T-helper 22 cell (primary cell): ENCODE measurements at places on chromosomes 2 and 18.

DNA sequence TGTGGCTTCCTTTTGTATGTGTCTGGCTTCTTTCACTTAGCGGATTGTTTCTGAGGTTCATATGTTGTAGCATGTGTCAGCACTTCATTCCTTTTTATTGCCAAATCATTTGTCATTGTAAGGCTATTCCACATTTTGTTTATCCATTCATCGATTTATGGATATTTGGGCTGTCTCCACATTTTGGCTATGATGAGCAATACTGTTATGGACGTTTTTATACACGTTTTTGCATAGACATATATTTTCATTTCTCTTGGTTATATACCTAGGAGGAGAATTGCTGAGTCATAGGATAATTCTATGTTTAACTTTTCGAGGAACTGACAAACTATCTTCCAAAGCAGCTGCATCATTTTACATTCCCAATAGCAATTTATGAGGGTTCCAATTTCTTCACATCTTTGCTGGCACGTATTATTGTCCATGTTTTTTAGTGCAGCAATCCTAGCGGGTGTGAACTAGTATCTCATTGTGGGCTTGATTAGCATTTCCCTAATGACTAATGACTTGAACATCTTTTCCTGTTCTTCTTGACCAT, 48.1 kb upstream of the TBC1D8 start:
- DNase-seq: no peak

GRCh38 chr2:166133653-166134052, 5.8 kb upstream of the SCN1A start:
- DNase-seq: no peak

DNA sequence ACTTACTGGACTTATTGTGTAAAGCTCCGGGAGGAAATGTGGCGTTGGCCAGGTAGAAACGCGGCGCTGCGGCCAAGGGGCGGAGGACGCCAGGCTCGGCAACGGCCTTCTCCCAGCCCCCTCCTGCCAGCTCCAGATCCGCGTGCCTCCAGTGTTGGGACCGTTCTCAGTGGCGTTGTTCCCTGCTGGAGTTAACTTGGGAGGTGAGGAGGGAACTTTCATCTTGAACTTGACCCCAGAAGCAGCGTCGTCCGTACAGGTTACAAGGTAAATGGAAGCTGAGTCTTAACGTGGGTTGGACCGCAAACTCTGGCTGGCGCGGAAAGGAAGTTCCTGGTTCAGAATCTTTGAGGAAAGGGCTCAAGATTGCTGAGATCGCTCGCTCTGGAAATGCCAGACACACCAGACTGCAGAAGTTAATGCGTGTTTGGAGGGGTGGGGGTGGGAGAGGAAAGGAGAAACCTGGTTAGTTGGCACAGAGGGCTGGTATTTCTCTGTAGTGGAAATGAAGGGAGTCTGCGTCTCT, 1.3 kb downstream of the TANC1 start:
- DNase-seq: no peak

DNA sequence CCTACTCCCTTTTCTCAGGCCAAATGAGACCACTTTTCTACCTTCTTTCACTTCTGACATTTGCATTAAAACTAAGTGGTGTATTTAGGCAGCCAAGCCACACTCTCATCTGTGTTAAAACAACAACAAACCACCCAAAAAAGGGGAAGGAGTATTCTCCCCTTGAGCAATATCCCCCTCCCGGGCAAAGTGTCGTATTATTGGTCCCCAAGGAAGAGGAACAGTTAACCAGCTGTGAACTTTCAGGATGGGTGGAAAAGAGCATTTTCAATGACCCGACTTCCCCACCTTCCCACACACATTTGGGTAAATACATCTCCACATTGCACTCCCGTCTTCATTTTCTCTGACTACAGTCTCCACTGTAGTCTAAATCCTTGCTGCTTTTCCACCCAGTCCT, 44.3 kb downstream of the FEZ2 start:
- no peak for DNase-seq

- DNase-seq: no peak
These were observed 555.5 kb downstream of the ARHGAP15 start for GRCh38 chr2:143684551-143685320.

DNA sequence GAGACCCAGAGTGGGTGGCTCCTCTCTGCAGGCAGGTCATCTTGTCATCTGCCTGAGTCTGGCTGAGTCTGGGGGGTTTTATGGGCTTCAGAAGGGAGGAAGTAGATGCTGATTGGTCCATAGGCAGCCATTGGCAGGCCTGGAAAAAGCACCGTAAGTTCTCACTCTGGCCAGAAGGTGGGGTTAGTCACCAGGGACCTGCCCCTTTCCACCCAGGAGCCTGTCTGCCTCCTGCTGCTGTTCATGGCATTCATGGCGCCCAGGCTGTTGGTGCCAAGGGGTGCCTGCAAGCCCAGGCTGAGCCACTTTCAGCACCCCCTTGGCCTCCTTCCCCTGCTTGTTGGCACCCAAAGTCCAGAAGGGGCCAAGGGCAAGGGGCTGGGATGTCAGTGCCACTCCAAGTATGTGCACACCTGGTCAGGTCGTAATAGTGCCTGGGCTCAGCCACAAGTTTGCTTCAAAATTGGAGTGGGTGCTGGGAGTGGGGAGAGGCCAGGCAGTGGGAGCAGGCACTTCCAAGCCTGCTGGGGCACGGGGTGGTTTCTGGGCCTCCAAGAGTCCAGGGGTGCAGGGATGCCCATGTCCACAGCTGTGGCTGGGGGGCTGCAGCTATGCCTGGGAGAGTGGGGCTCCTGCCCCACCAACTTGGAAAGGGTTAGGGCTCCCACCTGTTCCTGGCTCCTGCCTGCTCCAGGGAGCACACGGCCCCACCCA, 178.1 kb downstream of the FAM210A start:
- DNase-seq: no peak

DNA sequence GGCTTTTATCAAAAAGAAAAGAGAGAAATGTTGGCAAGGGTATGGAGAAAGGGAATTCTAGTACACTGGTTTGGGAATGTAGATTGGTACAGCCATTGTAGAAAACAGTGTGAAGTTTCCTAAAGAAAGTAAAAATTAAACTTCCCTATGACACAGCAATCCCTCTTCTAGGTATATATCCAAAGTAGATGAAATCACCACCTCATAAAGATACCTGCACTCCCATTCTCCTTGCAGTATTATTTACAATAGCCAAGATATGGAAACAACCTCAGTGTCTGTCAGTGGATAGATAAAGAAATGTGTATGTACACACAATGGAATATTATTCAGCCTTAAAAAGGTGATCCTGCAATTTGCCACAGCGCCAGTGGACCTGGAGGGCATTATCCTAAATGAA, 147.2 kb upstream of the NOSTRIN start:
- no peak for DNase-seq

DNA sequence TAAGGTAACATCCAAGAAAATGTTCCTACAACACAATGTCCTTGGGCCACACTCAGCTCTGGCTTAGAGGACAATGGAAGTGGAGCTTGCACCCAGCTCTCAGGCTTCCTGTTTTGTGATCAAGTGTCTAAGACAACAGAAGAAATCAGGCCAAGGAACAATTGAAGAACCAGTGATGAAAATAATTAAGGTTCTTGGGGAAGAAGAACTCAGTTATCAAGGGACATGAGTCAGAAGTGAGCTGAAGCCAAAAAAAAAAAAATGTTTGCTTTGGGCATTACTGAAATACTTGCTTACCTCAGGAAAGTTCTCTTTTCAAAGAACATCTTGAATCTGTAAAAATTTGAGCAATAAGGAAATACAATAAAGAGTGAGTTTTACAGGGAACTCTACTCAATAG, 299.0 kb downstream of the FBXO15 start:
- DNase-seq: no peak

GRCh38 chr2:55115761-55116597, 65.7 kb upstream of the RTN4 start:
- DNase-seq: no peak

GRCh38 chr18:78630981-78631510, 348.6 kb upstream of the SALL3 start:
- DNase-seq: no peak

GRCh38 chr2:143282684-143283083, 153.5 kb downstream of the ARHGAP15 start:
- no peak for DNase-seq

- no peak for DNase-seq
These were observed 2.0 kb downstream of the LIMS1 start for GRCh38 chr2:108536133-108536780.

DNA sequence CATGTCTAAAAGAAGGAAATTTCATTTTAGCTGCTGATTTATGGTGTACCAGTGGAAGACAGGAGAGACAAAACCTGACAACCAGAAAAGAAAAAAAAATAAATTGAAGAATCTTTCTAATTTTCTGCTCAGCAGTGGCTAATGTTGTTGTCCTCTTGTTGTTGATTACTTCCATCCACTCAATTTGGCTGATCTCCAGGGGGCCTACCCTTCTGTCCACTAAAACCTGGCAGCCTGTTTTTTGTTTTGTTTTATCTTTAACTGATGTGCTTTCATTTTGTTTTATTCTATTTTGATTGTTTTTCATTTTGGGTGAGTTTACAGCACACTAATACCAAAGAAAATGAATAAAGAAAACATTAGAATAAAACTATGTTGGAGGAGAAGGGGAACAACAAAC, 27.4 kb downstream of the TFPI start:
- no peak for DNase-seq

DNA sequence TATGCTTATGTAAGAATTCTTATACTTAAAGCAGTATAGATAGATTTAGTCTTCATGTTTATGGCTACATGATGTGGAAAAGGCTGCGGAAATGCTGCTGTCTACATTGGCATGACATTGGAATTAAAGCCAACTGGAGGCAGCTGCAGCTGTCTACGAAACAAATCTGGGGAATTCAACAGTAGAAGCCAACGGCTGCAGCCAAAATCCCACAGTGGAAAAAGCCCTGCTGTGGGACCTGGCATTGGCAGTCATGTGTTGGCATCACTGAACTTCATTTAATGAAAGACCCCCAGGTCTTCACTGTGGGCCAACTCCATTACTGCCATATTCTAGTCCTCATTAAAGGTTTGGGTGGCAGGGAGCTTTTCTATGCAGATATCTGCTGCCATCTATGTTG, 223.6 kb downstream of the SLC8A1 start:
- DNase-seq: no peak

- DNase-seq: no peak
These were observed 12.7 kb upstream of the DES start for GRCh38 chr2:219405451-219405850.

DNA sequence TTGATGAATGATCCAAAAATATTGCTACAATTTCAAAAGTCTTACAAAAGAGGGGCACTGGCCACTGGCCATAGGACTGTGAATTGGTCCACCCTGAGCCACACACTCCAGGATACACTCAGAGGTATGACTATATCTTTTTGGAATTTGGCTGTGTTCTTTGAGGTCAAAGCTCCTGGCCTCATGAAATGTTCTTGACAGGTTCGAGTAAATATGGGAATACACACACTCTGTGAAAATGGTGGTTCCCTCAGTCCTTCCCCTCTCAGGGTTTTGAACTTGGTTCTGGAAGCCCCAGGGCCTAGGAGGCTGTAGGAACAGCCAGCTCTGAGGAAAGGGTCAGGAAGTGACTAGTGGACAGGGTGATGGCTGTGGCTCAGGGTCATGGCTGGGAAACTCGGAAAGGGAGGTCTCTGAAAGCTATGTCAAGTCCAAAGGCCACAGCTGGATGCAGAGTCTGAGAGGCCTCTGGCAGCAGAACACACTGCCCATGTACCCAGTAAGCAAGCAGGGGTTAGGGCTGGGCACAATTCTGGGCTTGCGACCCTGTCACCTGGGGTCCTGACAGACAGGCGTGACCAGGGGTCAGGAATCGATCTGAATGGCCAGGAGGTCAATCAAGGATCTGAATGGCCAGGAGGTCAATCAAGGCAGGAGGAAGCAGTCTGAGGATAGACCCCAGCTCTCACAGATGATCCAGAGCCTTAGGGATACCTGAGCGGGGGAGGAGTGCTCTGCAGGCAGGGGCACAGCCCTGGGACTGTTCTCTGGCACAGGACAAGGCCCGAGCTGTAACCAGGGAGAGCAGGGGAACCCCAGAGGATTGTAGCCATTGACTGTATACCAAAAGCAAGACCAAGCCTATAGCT, 223.4 kb upstream of the SMAD2 start:
- DNase-seq: no peak

- DNase-seq: no peak
These were observed 17.5 kb upstream of the BIN1 start for GRCh38 chr2:127124426-127124825.

DNA sequence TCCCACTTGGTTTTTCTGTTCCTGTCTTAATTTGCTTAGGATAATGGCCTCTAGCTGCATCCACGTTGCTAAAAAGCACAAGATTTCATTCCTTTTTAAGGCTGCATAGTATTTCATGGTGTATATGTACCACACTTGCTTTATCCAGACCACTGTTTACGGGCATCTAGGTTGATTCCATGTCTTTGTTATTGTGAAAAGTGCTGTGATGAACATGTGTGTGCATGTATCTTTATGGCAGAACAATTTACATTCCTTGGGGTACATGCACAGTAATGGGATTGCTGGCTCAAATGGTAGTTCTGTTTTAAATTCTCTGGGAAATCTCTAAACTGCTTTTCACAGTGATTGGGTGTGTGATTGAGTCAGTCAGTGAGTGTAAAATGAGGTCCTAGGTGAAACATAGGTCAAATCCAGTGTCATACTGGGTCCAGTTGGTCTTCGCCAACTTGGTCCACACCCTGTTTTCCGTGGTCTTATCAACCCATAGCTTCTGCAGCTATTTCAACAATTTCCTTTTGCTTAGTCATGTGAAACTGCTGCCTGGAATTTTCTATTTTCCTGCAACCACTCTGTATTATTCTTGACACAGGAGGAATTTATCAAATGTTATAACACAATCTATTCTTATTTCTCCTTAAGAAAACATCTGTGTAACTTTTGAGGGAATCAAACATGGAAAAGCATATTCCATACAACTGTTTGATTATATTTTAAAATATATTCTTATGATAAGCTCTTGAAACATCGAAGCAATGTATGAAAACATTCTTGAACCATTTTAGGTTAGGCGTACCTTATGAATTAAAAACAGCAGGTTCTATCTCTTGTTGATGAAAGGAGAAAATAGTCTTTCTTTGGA, 82.9 kb downstream of the ADCYAP1 start:
- DNase-seq: no peak

DNA sequence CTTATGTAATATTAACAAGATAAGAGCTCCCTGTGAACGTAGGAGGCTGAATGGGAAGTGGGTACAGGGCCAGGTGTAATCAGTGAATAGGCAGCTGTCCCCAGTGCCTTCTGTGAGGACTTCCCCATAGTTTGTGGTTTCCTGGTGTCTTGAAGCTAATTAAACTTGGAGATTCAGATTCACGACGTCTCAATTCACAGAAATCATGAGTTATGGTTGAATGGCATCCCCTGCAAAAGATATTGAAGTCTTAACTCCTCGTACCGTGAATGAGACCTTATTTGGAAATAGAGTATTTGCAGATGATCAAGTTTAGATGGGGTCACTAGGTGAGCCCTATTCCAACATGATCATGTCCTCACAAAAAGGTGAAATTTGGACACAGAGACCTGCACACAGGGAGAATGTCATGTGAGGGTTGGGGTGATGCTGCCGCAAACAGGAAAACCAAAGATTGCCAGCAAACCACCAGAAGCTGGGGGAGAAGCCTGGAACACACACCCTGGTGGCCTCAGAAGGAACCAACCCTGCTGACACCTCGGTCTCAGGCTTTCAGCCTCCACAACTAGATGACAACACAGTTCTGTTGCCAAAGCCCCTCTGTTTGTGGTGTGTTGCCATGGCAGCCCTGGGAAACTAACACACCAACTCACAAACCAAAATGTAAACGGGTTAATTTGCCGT, 13.2 kb downstream of the ARL4C start:
- peak; percentile 86 for DNase-seq
